Activated T-cell treated with anti-CD3 and anti-CD28 coated beads for 1 hour (primary cell): ENCODE measurements at places on chromosomes 6 and 20.

DNA sequence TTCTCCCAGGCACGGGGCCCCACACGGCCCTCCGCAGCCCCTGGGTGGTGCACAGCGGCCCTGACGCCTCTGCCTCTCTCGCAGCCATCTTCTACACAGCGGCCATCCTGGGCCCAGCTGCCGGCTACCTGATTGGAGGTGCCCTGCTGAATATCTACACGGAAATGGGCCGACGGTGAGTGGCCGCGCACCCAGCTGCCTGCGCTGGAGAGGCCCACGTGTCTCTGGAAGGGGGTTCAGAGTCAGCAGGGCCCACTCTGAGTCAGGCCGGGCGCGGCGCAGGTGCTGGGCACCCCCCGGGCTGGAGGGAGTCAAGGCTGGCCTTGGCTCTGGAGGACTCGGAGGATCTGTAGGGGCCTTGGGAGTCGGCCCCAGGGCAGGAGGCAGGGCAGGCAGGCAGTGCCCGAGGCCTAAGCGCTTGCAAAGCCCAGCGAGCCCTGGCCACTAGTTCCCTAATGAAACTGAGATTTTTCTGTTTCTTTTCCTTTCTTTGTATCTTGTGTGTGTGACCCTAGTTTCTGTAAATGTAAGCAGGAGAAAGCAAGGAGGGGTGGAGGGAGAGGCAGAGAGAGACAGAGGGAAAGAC is 16.4 kb downstream of the SLCO4A1 start:
- no peak for DNase-seq

GRCh38 chr20:38671186-38671585 is 53.1 kb upstream of the SLC32A1 start:
- no peak for DNase-seq

DNA sequence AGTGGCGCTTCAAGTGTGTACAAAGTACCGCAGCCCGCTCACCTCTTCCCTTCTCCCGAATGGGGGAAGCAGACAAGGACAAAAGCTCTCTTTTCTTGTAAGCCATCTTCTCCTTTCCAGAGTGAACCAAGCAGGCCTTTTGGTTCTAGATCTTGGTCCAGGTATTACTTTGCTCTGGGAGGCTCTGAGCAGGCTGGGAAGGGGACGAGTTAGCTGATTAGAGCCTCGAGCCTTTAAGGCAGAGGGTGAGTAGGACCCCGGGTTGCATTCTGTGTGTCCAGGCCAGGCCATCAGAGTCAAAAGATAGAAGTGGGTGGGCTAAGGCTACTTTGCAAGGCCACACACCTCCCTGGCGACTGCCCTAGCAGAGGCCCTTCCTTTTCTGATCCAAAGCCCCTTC is 57.6 kb downstream of the GTF2H5 start:
- DNase-seq, result no peak

DNA sequence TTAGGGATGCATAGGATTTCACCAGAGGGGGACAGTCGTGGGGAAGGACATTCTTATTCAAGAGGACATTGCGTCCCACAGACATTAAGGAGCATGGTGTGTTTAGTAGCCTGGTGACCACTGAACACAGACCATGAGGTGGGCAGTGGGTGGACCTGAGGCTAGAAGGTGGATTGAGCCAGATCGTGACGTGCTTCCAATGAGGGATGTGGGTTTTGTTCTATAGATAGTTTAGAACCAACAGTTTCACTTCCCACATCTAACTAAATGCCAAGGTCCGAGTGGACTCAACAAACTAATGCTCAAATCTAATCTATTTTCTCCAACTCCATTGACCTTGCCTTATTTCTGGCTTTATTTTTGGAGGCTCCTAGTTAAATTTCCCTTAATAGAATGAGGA is 58.5 kb downstream of the OGFRL1 start:
- no peak for DNase-seq

DNA sequence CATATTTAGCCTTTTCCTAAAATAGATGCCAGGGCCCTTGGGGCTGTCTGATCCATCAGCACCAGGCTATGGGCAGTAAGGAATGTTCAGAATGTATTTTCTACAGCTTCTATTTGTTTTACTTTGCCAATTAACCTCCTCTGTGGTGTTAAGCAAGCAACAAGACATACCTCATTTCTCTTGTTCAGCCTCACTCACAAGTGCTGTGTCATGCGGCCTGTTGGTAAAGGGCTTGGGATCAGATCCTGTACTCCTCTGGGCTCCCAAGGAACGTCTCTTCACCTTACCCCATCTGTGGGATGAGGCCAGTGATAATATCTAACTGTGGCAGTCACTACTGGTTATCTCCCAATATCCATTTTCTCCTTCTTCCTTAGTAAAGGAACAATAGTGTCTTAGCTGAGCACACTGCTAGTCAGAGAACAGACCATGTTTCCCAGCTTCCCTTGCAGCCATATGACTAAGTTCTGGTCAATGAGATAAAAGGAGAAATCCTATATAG is 7.0 kb upstream of the DSTN start:
- DNase-seq, result no peak

DNA sequence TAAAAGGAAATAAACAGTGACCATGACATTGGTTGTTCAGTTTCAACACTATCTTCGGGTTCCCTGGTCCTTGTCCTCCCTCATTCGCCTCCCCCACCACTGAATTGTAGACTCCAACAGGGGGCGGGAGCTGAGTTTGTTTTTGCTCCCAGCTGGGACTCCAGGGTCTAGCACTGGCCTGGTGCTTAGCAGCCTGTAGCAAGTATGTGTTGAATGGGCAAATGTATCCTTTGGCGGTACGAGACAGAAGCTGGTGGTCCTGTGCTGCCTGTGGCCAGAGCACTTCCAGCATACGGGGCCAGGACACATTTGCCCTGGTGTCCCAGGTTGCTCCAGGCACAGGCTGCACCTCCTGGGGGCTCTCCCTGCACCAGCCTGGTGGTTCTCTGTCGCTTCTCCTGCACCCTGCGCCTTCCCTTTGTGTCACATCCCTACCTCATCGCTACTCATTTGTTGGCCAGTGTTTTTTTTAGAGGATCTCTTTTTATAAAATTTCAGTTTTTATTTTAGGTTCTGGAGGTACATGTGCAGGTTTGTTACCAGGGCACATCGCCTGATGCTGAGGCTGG is 40.1 kb downstream of the PHACTR3 start:
- no peak for DNase-seq

GRCh38 chr6:54698974-54699373 is 147.6 kb upstream of the FAM83B start:
- DNase-seq, result no peak

- DNase-seq, result no peak
Observed at GRCh38 chr6:37324131-37325033, 29.4 kb upstream of the RNF8 start.
